ENCODE measurements at places on chromosomes 7 and 10. TPM values are rescaled to one million over a fixed set of nuclear protein-coding genes. Genes with fewer than 3 reads are reported as not detected.

Gene APBB1IP
- polyA plus RNA-seq = 0.25 TPM

Gene FAM25G
- not detected for polyA plus RNA-seq

Gene SKIDA1
- polyA plus RNA-seq = 0.04 TPM

Gene TDRD1
- polyA plus RNA-seq = not detected

Gene PLXDC2
- 2.3 TPM for polyA plus RNA-seq

GRCh38 chr10:102646610-102647442 is 2.5 kb downstream of the TRIM8 start:
- peak; percentile 60 for DNase-seq

GRCh38 chr10:17169803-17170202 is 31.7 kb downstream of the TRDMT1 start:
- DNase-seq = no peak

GRCh38 chr7:111730476-111731300 is 168.4 kb upstream of the IMMP2L start:
- DNase-seq = no peak

DNA sequence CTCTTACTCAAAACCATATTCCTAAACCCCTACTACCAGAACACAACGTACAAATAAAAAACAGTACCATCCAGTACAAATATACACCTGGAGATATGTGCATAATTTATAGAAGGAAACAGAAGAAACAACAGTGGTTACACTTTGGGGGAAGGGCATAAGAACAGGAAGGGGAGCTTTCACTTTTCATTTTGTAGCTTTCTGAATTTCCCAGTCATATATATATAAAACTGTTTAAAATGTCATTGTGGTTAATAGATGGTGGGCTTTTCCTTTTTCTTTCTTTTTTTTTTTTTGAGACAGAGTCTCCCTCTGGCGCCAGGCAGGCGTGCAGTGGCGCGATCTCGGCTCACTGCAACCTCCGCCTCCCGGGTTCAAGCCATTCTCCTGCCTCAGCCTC is 47.2 kb downstream of the MALSU1 start:
- no peak for DNase-seq

DNA sequence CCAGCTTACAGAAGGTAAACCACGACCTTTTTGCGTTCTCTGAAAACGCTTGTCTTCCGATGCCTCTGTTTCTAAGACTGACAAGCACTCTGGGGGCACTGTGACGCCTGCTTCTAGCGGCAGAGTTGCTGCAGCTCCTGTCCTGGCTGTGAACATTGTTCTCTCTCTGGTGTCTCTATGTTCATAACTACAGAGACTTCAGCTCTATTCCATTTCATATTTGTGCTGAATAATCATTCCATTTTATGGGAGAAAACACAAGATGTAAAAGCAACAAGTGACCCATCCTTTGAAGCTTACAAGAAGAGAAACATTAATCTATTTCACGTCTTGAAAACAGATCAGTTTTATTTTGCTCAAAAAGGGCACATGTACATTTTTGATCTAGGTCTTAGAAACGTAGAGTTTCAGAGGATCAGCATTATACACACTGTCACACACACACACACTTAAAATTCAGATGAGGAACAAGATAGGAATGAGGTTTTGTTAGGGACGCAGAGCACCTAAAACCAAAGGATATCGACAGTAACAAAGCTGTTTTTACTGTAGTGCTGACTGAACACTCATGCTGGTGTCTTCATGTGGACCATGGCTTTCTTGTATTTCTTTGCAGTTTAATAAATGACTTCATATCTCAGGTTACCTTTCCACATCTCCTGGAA is 3.0 kb downstream of the IKZF1 start:
- DNase-seq = no peak

GRCh38 chr7:63008366-63008765 is 990.3 kb upstream of the ZNF722 start:
- DNase-seq = no peak

GRCh38 chr7:98360221-98361130 is 40.4 kb downstream of the BAIAP2L1 start:
- no peak for DNase-seq

GRCh38 chr10:33799281-33799943 is 464.9 kb upstream of the NRP1 start:
- no peak for DNase-seq

GRCh38 chr10:118531105-118531852 is 64.2 kb downstream of the PRLHR start:
- DNase-seq = peak; percentile 16

- DNase-seq = no peak
Observed at GRCh38 chr7:50544992-50545391, 20.2 kb downstream of the DDC start.

DNA sequence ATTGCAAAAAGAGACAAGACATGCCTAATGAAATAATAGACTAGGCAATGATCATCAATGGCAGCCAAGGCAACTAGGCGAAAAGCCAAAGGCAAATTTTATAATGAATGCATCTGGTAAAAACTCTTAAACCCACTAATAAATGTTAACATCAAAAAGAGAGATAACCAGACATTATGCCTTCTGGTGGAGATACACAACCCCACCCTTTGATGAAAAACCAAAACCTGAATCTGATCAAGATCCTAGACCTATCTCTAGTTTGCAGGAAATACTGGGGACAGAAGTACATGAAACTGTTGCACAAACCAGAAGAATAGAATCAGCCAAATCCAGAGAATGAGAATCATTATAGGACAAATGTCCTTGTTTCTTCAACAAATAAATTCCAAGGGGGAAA is 22.0 kb upstream of the GSAP start:
- no peak for DNase-seq

DNA sequence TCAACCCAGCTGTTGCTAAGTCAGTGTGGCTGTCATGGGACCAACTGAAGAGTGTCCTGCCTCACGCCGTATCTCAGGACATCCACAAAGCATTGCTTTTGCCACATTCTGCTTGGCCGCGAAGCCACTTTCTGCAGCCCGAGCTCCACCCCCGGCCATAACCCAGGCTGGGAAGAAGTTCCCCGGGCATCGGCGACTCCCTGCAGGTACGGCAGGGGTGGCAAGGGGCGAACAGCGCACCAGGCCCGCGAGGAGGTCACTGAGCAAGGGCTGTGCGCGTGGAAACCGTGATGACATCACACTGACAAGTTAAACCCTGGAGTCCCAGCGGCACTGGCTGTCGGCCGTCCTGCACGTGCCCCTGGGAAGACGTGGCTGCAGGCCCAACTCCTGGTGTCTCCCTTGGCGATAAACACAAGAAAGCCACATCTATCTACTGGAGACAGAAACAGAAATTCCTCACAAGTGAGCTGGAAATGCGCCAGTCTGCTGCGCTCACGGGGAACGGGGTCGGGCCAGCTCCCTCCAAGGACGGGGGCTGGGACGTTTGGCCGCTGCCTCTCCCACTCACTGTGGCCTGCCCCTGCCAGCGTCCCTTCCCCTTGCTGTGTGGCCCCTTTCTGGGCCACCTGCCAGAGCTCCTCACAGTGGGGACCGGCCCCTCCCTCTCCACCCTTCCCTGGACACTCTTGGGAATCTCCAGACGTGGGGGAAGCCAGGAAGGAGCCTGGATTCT is 326.3 kb downstream of the DNAJB6 start:
- peak; percentile 44 for DNase-seq
